ENCODE measurements at places on chromosomes 3 and 15. TPM values are rescaled to one million over a fixed set of nuclear protein-coding genes. Genes with fewer than 3 reads are reported as not detected.

DNA sequence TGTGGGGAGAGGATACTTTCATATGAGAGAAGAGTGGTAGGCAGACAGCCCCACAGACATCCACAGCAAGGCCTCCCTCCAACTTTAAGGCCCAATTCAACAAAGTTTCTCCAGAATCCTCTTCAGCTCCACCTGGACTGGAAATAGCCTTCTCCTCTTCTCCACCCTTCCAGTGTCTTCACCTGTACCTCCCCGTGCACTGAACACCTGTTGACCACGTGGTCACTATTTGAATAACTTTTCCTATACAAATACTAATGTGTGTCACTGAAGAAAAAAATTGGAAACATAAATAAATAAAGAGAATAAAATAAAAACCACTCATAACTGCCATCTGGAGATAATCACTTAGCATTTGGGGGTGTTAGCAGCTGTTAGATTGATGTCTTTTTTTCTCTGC, 52.9 kb downstream of the CCNL1 start:
- no peaks in the 10 kb centered on the region for H3K36me3 ChIP-seq
- DNase-seq = no peak
- peaks cover 13% of the 10 kb centered on the region for H3K4me1 ChIP-seq
- no peaks in the 10 kb centered on the region for H3K27me3 ChIP-seq
- H3K27ac ChIP-seq = peak overlapping the region; percentile 83

GRCh38 chr15:41401904-41402267, 410 bp downstream of the NDUFAF1 start:
- peaks cover 3% of the 10 kb centered on the region for H3K36me3 ChIP-seq
- no peak for DNase-seq
- H3K27ac ChIP-seq = peak overlapping the region; percentile 95
- peaks cover 9% of the 10 kb centered on the region for H3K4me1 ChIP-seq
- H3K27me3 ChIP-seq = no peaks in the 10 kb centered on the region

DNA sequence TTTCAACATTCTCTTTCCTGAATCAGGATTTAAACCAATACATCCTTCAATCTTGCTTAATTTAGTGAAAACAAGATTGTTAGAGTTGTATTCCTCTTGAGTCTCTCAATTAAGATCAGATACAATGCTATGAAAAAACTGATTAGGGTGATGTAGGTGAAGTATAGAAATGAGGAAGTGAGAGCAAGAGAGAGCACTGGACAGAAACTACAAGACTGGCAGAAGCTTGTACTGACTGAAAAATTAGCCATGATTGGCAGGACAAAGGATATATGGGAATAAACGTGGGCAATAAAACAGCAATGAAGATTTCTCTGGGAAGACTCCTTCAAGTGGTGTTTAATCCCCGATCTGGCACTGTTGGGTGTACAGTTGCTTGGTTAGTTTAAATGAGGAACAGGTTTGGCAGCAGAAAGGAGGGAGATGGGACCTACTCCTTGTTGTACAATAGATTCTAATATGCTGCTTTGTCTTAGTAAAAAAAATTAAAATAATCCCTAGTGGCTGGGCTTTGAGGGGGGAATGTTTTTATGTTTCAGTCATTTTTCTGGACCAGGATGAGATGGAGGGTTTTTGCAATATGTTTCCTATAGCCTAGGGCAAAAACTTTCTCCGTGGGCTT, 252.7 kb downstream of the SLC9A9 start:
- H3K36me3 ChIP-seq = no peaks in the 10 kb centered on the region
- H3K4me3 ChIP-seq = no peak overlapping the region
- no peak for DNase-seq

- no peak overlapping the region for H3K4me3 ChIP-seq
- peaks cover 60% of the 10 kb centered on the region for H3K36me3 ChIP-seq
- H3K4me1 ChIP-seq = peaks cover 8% of the 10 kb centered on the region
- no peak for DNase-seq
Observed at GRCh38 chr3:14138109-14138877, 13.4 kb downstream of the TMEM43 start.

- no peaks in the 10 kb centered on the region for H3K36me3 ChIP-seq
- no peak overlapping the region for H3K27ac ChIP-seq
- H3K4me1 ChIP-seq = peaks cover 14% of the 10 kb centered on the region
- H3K27me3 ChIP-seq = no peaks in the 10 kb centered on the region
- DNase-seq = peak; percentile 69
Observed at GRCh38 chr3:132726341-132726823, 4.2 kb upstream of the NPHP3 start.

DNA sequence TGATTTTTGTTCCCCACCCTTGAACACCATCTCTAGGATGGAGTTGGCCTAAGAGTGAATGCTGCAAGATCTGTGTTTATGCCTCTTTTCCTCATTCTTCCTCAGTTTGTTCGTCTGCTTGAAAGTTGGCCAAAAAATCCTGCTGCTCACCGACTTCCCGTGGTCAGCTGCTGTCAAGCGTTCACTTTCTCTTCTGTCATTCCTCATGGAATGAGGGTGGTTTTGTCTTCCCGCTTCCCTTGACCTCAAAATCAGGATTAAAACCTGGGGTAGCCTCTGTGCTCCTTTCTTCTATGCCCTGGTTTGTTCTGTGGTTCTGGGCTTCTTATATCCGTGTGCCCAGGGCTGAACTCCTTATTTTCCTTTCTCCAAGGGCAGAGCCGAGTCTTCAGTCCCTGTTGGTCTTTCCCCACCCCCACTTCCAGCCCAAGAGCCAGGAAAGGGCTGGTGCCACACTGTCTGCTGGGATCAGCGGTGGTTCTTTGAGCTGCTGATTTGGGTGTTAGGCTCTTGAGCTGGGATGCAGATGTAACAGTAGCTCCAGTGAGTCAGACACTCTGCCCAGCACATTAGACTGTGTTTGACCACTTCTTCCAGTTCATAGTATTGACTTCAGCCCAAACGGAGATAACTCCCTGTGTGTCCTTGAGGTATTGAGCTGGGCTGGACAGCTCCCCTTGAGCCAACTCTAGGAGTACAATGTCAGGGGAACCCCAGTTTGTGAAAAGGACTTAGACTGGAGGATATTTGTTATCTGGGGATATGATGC, 2.3 kb downstream of the SERF2 start:
- DNase-seq = peak; percentile 54
- H3K27ac ChIP-seq = peak overlapping the region; percentile 49
- peak overlapping the region; percentile 63 for H3K4me3 ChIP-seq
- peaks cover 60% of the 10 kb centered on the region for H3K36me3 ChIP-seq
- peaks cover 37% of the 10 kb centered on the region for H3K4me1 ChIP-seq

DNA sequence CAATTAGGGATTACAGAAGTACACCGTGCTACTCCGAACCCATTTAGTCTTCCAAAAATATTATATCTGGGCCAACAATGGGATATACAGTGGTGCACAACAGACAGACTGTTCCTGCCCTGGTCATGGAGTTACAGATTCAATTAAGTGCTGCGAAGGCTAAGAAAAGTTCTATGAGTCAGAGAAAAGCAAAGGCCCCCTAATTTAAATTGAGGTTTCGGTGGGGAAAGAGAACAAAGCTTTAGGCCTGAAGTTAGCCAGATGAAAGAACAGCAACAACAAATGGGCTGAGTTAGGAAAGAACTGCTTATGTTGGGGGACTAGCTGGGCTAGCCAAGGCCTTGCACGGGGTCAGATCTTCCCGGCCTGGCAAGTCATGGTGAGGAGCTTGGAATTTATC, 131.8 kb downstream of the MDFIC2 start:
- no peaks in the 10 kb centered on the region for H3K27me3 ChIP-seq
- no peak overlapping the region for H3K27ac ChIP-seq
- DNase-seq = no peak
- no peaks in the 10 kb centered on the region for H3K4me1 ChIP-seq
- no peak overlapping the region for H3K4me3 ChIP-seq

GRCh38 chr15:84797212-84797611, 19.9 kb upstream of the ALPK3 start:
- no peak for DNase-seq
- no peak overlapping the region for H3K4me3 ChIP-seq
- H3K27ac ChIP-seq = no peak overlapping the region
- peaks cover 80% of the 10 kb centered on the region for H3K36me3 ChIP-seq
- H3K4me1 ChIP-seq = peaks cover 3% of the 10 kb centered on the region

- no peak overlapping the region for H3K4me3 ChIP-seq
- H3K27me3 ChIP-seq = no peaks in the 10 kb centered on the region
- peak; percentile 31 for DNase-seq
- no peak overlapping the region for H3K27ac ChIP-seq
- H3K4me1 ChIP-seq = no peaks in the 10 kb centered on the region
Observed at GRCh38 chr3:167406876-167407492, 26.9 kb upstream of the ZBBX start.

- no peak for DNase-seq
- no peaks in the 10 kb centered on the region for H3K36me3 ChIP-seq
- H3K4me3 ChIP-seq = no peak overlapping the region
- H3K4me1 ChIP-seq = no peaks in the 10 kb centered on the region
Observed at GRCh38 chr15:45827275-45827674, 192.4 kb downstream of the SQOR start.

DNA sequence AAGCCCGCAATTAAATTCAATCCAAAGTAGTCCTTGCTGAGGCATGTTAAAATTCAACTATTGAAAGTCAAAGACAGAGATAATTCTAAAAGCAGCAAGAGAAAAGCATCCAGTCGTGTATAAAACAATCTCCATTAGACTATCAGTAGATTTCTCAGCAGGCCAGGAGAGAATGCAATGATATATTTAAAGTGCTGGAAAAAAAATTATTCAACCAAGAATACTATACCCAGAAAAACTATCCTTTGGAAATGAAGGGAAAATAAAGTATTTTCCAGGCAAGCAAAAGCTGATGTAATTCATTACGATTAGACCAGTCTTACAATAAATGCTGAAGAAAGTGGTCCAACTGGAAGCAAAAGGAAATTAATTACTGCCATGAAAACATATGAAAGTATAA, 113.5 kb downstream of the TRIM42 start:
- H3K4me3 ChIP-seq = no peak overlapping the region
- no peak for DNase-seq
- no peak overlapping the region for H3K27ac ChIP-seq

DNA sequence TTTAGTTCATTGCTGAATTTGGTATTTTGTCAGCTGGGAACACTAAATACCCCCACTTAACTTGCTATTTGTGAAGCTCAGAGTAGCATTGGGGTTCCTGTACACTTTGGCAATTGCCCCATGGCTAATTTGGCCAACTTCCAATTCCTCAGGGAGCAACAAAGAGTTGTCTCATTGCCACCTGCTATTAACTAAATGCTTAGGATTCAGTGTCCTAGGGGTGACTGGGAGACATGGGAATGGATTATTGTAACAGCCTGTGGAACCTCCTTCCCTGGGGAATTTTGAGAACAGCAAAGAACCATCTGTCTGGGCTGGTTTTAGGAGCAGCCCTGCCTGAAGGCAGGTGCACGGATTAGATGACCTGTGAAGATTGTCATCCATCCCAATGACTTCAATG, 437.4 kb upstream of the TPRG1 start:
- H3K4me3 ChIP-seq = no peak overlapping the region
- no peaks in the 10 kb centered on the region for H3K27me3 ChIP-seq
- no peak overlapping the region for H3K27ac ChIP-seq
- peak; percentile 8 for DNase-seq
- peaks cover 10% of the 10 kb centered on the region for H3K4me1 ChIP-seq

GRCh38 chr3:63911873-63912767, at the start of gene SCAANT1:
SCAANT1 (minus strand) TSS chr3:63912383.
- peak; percentile 93 for DNase-seq
- H3K4me1 ChIP-seq = peaks cover 37% of the 10 kb centered on the region
- H3K4me3 ChIP-seq = peak within 1 kb of the TSS; percentile 70
- peak within 1 kb of the TSS; percentile 100 for H3K27ac ChIP-seq
- H3K27me3 ChIP-seq = no peaks in the 10 kb centered on the region

DNA sequence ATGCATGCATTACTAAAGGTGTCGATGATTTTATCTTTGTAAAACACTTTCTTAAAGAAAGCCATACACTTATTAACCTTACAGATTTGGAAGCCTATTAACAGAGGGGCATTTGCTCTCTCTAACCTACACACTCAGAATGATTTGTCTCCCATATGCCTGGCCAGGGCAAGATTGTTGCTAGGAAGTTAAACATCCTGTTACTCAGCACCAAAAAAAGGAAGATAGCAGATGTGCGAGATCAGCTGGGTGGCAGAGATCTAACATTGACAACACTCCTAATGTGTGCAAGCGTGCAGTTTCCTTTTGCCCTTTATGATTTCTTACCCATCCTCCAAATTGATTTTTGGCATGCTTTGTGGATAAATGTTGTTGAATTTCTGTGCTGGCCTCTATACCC, 73.9 kb upstream of the TMEM108 start:
- H3K27me3 ChIP-seq = no peaks in the 10 kb centered on the region
- no peak overlapping the region for H3K27ac ChIP-seq
- DNase-seq = no peak
- no peak overlapping the region for H3K4me3 ChIP-seq
- H3K36me3 ChIP-seq = no peaks in the 10 kb centered on the region

- no peak overlapping the region for H3K27ac ChIP-seq
- no peaks in the 10 kb centered on the region for H3K36me3 ChIP-seq
- no peaks in the 10 kb centered on the region for H3K27me3 ChIP-seq
- H3K4me1 ChIP-seq = no peaks in the 10 kb centered on the region
Observed at GRCh38 chr3:175746308-175746707, 887.2 kb downstream of the NAALADL2 start.

DNA sequence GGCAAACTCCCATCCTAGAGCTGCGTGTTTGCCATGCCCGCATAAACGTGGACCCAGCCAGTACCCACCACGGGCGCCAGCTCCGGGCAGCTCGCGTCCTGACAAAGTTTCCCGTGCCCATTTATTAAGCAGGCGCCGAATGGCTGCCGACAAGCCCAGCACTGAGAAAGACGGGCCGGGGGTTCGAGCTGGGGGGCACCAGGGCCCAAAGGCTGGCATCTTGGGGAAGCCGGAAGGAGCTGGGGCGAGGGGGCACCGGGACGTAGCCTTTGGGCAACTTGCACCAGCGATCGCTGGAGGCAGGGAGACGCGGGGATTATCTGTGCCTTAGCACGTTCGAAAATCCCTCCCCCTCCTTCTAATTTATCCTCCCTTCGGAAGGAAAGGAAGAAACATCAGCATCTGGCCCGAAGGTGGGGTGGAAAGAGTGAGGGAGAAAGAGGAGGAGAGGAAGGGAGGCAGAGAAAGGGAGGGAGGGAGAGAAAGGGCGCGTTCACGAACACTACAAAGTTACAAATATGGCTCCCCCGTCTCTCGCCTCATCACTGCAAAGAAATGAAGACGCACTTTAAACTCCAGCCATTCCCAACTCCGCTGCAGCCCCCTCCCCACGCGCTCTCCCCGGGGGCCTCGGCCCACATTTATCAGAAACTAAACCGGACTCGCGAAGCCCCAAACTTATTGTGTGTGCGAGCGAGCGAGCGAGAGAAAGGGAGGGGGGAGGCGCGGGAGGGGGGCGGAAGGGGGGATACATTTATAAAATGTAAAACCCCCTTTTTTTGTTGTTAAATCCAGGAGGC, 1.0 kb downstream of the ANP32A start:
- peak overlapping the region; percentile 86 for H3K4me3 ChIP-seq
- H3K36me3 ChIP-seq = no peaks in the 10 kb centered on the region
- peak overlapping the region; percentile 100 for H3K27ac ChIP-seq
- no peaks in the 10 kb centered on the region for H3K27me3 ChIP-seq

- H3K4me3 ChIP-seq = no peak overlapping the region
- DNase-seq = no peak
- H3K27ac ChIP-seq = no peak overlapping the region
Observed at GRCh38 chr3:31760654-31761053, 220.4 kb downstream of the OSBPL10 start.

The MCF2L2 gene
- 0.29 TPM for total RNA-seq

The DAZL gene
- 0.18 TPM for total RNA-seq

The SPESP1 gene
- total RNA-seq = not detected

The C15orf62 gene
- total RNA-seq = 39.3 TPM

The SLC28A1 gene
- 0.92 TPM for total RNA-seq

The LTF gene
- 190 TPM for total RNA-seq

All from stomach (tissue), 19 donors.